Glutamatergic neuron (in vitro differentiated cells): ENCODE measurements at places on chromosomes 2 and 18. TPM values are rescaled to one million over a fixed set of nuclear protein-coding genes. Genes with fewer than 3 reads are reported as not detected.

Gene MYCN
- total RNA-seq: 43.8 TPM

Gene MGAT4A
- total RNA-seq: 35.8 TPM

DNA sequence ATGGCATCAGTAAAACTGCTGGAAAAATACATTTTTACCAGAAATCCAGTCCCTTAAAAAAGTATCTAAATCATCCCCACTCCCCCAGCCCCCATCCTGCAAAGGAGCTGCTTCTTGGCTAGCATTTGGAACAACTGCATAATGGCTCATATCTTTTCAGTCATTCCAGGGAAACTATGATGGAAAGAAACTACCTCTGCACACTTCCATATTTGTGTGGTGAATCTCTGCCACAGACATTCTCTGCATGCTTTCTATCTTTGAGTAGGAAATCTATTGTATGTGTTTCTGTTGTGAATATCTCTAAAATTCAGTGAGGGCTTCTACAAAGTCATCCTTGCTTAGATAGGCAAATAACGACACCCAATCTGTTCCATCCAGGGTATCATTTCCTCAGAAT, 632.3 kb downstream of the LRP1B start:
- H3K36me3 ChIP-seq: no peaks in the 10 kb centered on the region
- no peak overlapping the region for H3K4me3 ChIP-seq
- no peak for DNase-seq
- peaks cover 1% of the 10 kb centered on the region for H3K27me3 ChIP-seq
- H3K4me1 ChIP-seq: peaks cover 4% of the 10 kb centered on the region
- H3K27ac ChIP-seq: no peak overlapping the region

Gene LCT
- not detected for total RNA-seq

DNA sequence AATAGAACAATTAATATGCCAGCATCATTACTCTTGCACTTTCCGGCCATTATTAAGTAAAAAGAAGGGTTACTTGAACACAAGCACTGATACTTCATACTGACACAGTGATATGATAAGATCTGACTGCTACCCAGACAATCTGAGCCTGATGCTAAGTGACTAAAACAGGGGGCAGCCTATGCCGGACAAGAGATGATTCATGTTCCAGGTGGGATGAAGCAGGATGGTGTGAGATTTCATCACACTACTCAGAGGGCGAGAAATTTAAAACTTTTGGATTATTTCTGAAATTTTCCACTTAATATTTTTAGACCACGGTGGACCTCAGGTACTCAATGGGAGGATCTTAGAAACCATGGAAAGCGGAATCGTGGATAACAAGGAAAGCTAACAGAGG, 61.7 kb downstream of the LIPG start:
- H3K27me3 ChIP-seq: peaks cover 4% of the 10 kb centered on the region

Gene MYO5B
- 2.7 TPM for total RNA-seq
